ENCODE measurements at places on chromosomes 2 and 18.

GRCh38 chr18:38076346-38077070 lies 510.9 kb upstream of the CELF4 start:
- DNase-seq: peak; percentile 52

- no peak for DNase-seq
Measured at GRCh38 chr2:241945311-241945710, 75.8 kb downstream of the RTP5 start.

DNA sequence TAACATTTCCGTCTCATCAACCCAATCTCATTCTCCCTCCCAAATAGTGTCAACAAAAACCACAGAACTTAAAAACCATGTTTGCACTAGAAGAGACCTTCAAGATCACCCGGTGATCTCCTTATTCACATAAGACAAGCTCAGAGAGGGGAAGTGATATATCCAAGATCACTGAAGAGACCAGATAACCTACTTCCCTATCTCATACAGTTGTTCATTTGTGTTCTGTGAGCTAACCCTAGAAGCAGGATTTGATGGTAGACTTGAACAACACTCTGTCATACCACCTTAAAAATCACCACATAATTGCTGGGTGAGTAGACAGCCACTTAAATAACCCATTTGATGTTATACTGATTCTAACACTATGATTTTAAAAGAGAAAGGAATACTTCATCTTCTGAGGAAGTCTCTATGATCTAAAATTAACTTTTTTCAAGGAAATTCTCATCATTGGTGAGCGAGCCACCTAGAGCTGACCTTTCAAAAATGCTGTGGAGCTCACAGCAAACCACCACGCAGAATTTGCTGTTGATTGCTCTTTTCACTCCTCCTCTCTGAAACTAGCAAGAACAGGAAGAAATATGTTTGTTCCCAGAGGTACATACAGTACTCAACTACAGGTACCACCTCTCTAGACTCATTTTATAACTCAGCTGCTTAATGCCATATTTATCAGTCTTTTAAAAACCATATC lies 15.1 kb downstream of the AAK1 start:
- DNase-seq: no peak

GRCh38 chr18:50842846-50843245 lies 23.0 kb upstream of the MRO start:
- DNase-seq: no peak

DNA sequence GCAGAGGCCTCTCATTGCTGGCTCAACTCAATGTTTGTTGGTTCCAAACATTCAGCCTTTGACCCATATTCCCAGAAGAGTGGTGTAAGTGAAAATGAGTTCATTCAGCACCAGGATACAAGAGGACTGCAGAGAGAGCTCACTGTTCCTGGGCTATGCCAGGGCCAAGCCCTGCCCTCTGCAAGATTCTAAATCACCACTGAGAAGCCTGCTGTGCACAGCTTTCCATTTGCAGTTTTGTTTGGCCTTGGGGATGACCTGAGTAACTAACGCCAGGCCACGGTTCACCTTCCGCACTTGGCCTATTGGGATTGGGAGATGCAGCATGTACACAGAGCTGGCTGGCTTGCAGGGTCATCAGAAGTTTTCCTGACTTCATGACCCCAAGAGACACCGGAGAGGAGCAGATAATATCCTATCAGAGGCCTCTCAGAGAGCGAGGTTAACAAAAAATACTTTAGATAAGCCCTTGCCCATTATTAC lies 12.6 kb downstream of the GKN1 start:
- DNase-seq: no peak

- DNase-seq: no peak
Measured at GRCh38 chr2:34747643-34748042, 1148.5 kb upstream of the FAM98A start.

DNA sequence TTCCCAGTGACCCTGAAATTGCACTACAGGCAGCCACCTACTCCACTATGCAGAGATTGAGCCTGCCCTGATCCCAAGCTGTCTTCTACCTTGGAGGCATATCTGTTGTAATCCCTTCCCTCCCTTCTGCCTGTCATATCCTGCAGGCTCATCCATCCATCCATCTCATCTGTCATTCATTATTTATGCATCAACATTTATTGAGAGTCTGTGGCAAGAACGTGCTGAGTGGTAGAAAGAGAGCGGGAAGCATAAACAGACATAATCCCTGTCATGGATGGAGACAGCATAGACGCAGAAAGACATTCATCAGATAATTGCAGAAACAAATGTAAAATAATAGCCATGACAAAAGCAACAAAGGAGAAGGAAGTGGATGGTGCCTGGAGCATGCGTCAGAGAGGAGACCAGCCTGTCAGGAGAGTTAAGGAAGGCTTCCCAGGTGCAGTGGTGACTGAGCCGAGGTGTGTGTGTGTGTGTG lies 110.7 kb upstream of the STPG4 start:
- DNase-seq: peak; percentile 73

DNA sequence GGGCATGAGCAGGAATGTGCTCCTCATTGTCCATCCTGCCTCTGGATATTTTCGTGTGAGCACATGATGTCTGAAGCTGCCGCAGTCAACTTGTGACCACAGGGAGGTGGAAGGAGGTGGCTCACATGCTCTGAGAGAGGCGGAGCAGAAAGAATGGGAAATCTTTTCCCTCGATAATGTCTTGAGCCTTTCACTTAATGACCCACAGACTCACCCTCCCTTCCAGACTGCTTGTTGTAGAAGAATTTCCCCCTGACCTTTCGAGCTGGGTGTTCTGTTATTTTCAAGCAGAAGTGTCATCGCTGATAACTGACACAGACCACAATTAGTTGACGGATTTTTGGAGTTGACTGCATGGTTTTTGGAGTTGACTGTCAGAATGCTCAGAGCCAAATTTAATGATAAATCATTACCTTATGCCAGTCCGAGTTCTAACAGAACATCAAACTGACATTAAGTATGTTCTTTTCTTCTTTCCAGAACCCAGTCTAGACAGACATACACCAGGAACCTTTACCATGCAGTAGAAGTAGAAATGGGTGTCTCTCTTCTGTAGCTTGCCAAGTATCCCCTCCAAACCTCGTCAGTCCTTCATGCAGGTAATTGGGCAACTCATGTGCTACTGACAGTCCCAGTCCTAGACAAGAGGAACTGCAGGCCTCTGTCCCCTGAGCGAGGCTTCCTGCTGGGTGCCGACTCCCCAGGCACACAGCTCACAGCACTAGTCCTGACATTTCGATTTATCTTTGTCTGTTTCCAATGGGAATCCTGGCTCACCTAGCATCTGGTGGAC lies 29.4 kb upstream of the RTTN start:
- DNase-seq: no peak

DNA sequence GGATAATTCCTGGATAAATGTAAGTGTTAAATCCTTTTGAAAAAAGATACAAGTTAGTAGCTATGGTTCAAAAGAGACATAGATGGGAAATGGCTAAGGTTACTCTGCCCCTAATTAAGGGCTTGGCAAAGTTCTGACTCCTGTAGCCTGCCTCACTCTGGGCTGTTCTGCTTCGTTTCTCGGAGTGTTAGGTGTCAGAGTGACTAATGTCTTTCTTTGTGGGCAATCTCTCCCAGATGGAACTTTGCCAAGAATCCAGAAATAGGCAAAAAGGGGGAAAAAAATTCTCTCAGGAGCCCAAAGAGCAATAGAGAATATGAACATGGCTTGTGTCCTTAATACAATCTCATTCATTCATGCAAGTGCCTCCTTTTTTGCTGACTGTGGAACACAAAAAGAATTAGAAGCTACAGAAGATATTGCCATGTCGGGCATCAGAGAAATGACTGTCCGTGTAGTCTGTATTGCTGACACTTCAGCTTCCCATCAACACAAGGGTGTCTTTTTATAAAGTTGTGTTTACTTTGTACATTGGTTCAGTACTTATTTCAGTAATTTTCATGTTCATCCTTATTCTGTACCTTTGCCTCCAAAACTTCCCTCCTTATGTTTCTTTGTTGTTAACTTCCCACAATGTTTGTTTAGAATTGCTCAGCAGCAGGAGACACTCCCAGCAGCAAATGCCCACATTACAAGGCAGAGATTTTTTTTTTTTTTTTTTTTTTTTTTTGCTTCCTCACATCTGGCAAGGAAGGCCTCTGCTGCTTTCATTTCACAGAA lies 134.0 kb downstream of the FTCDNL1 start:
- no peak for DNase-seq

- no peak for DNase-seq
Measured at GRCh38 chr2:41431756-41432155, 616.1 kb upstream of the PKDCC start.

- no peak for DNase-seq
Measured at GRCh38 chr2:221346411-221346810, 225.7 kb downstream of the EPHA4 start.

DNA sequence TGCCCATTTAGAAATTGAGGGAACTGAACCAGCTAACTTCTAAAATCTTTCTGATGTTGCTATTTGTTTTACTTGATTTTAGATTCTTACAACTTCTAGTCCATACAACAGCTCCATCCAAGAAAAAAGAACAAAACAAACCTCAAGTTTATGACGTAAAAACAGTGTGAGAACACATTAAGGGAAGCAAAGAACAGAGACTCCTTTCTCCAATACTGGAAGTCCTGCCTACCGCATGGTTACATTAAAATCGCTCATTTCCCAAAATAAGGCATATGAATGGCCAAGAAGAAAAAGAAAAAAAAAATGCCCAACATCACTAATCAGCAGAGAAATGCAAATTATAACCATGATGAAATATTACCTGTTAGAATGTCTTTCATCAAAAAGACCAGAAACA lies 110.0 kb downstream of the TRIB2 start:
- DNase-seq: no peak

- DNase-seq: no peak
Measured at GRCh38 chr2:39033980-39034379, 86.9 kb downstream of the SOS1 start.

- no peak for DNase-seq
Measured at GRCh38 chr2:48207851-48208250, 301.6 kb upstream of the FBXO11 start.

DNA sequence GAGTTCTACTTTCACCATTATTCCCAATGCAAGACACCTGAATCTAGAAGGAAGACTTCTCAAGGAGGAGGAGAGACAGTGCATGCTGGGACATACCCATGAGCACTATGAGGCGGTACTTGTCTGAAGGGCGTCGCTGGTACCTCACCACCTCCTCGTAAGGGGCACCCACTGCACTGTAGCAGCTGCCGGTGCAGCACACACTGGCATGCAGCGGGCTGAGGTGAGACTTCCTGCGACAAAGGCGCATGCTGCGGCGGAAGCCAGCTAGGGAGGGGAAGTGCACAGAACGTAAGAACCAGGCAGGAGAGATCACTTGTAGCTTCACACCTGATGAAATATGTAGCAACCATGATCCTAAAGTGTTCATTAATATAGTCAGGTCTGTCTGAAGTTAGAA lies 12.8 kb upstream of the TMEM237 start:
- DNase-seq: no peak

DNA sequence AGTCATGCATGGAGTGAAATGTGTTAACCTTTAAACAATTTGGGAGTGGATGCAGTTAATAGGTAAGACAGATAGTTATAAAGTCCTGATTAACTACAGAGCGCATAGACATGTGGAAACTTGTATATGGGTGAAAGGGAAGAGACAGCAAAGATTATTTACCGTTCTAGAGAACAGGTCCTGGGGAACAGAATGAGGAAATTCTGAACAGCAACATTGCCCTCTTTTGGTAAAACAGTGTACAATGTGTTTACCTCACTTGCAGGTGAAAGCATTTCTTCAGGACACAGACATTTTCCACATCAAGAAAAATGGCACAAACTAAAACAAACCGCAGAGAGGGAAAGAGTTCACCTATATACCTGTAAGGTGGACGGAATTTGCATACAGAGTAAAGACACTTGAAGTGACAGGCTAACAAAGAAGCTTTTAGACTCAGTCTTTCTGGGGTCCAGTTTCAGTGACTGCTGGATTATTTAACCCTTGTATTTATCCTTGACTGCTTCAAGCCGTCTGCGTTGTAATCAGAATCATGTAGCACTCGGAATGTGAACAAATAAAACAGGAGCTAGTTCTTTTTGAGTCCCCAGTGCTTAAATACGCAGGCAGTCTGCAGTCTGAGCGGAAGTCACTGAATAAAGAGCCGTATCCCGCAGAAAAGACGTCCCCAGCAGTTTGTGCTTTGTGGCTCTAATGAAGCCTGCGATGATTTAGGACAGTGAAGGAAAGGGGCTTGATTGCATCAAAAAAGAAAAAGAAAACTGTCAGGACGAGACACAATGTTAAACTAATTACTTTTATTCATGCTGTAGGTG lies 364.8 kb upstream of the GALNT5 start:
- DNase-seq: peak; percentile 15

GRCh38 chr2:121135168-121135853 lies 149.7 kb downstream of the TFCP2L1 start:
- no peak for DNase-seq

DNA sequence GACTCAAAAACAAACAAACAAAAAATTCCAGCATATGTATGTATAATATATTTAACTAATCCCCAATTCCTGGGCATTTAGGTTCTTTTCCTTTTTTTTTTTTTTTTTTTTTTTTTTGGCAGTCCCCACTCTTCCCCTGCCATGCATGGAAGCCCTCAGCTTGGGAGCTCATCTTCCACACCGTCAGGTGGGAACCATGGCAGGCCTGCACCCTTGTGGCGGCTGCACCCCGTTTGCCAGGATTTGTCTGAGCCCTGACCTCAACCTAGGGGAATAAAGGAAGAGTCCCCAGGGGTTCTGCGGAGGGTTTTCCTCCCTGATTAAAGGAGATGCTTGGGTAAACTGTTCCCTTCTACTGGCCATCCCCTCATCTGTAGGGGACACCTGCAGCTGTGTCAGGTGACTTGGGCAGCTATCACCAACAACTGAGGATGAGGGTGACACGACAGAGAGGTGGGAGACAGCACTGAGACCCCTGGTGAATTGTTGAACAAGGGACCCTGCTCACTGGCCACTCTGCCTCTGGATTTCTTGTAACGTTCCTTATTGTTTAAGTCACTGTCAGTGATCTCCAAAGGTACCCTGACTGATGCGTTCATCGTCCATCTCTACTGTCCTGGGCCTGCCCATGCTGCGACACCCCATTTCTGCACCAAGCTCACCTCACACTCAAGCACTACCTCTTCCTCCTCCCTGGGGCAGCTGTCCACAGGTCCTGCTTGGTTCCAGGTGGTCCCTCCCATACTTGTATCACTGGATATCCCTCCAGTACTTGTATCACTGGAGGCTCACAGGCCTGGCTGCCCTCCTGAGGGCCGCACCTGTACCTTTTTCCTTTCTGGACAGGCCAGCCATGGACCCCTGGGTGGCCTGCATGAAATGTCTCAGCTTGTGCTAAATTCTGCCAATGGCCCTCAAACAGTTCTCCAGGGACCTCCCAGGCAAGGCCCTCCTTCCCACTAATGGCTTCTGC lies 14.5 kb downstream of the TMEM185B start:
- DNase-seq: no peak

DNA sequence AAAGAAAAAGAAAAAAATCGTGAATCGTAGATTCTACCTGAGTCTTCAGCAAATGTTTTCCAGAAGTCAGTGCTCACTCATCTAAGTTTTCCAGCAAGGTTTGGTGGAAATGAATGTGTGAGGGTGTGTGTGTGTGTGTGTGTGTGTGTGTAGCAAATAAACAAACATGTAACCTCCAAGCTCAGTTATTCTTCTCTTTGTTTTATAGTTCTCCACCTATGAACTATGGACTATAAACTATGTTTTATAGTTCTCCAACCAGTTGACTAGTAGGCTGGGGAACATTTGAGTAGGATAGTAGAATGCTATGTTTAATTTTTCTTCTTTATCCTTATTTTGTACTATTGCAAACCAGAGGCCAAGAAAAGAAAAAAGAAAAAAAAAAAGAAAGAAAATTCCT lies 44.6 kb upstream of the SERPINE2 start:
- no peak for DNase-seq

- DNase-seq: no peak
Measured at GRCh38 chr18:27581296-27581904, 396.3 kb upstream of the CHST9 start.
